ENCODE measurements at places on chromosomes 7 and 10.
A peak's percentile ranks its signal among the peaks of the same experiment; 100 is the strongest.

DNA sequence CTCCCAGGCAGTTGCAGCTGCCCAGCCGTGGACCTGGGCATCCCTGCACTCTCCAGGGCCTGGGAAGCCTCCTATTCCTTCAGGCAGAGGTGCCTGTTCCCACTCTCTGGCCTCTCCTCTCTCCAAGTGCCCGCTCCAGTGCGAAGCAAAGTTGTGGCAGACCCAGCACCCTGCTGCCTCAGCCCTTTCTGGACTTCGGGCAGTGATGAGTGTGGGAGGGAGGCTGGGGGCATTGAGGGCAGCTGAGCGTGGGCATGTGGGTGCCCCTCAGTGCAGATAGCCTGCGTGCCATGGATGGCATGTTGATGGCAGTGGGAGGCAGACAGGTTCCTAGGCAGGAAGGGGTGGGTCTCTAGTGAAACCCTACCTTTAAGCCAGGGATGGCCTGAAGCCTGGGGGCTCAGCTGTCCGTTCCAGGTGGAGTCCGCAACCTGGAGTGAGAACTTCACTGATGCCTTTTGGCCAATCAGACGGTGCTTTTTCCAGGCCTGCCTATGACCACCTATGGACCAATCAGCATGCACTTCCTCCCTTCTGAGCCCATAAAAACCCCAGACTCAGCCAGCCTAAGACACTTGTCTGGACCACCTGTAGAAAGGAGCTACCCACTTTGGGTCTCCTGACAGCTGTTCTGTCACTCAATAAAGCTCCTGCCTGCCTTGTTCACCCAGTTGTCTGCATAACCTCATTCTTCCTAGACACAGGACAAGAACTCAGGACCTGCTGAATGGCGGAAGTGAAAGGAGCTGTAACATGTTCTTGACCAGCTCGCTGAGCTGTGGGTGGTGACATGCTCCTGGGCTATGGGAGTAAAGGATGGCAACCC, 26.1 kb downstream of the SVIL start:
- DNase-seq: no peak

GRCh38 chr7:139820089-139820488, 9.0 kb upstream of the TBXAS1 start:
- DNase-seq: no peak

DNA sequence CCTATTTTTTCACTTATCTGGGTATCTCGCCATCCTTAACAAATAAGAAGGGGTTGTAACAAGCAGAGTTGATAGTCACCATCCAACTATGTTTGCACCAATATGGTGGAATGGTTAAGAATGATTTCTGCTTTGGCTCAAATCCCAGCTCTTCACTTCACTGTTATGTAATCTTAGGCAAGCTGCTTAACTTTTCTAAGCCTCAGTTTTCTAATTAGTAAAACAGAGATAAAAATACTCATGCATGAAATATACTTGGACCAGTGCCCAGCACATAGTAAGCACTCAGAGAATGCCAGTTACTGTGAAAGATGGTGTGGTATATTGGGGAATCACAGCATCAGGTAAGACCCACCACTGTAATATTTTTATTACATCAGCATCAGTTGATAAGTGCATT, 33.6 kb downstream of the ABCB1 start:
- DNase-seq: no peak

DNA sequence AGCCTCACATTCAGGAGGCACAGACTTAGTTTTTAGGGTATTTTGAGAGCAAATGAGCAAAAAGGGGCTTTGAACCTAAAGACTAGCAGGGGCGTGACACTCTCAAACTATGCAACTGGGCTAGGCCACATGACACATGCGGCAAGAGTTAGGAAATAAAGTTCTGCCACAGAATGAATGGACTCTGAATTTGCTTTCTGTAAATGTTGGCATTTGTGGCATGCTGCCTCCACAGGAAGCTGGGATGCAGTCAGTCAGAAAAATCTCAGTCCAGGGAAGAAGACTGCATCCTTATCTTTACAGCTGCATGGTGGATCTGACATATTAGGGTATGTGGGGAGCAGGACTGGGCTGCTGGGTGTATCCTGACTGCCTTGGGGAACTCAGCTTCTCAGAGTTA, 181.0 kb downstream of the COBL start:
- no peak for DNase-seq

DNA sequence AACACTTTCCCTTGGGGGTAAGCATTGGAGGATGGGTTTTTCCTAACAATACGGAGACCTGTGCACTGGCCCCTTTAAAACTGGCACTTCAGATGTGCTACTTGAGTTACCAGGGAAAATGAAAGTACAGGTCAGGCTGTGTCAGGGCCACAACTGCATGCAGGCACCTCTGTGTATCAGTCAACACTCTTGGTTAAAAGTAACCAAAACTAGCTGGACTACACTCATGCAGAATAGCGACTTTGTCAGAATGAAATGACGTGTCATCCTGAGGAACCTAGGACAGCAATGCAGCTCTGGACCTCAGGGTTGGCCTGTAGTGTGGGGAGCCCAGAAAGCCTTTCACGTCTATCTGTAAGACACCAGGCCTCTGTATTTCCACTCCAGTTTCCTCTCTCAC, 33.8 kb upstream of the SMKR1 start:
- no peak for DNase-seq

- no peak for DNase-seq
Measured at GRCh38 chr10:125134916-125135770, 25.2 kb downstream of the CTBP2 start.

DNA sequence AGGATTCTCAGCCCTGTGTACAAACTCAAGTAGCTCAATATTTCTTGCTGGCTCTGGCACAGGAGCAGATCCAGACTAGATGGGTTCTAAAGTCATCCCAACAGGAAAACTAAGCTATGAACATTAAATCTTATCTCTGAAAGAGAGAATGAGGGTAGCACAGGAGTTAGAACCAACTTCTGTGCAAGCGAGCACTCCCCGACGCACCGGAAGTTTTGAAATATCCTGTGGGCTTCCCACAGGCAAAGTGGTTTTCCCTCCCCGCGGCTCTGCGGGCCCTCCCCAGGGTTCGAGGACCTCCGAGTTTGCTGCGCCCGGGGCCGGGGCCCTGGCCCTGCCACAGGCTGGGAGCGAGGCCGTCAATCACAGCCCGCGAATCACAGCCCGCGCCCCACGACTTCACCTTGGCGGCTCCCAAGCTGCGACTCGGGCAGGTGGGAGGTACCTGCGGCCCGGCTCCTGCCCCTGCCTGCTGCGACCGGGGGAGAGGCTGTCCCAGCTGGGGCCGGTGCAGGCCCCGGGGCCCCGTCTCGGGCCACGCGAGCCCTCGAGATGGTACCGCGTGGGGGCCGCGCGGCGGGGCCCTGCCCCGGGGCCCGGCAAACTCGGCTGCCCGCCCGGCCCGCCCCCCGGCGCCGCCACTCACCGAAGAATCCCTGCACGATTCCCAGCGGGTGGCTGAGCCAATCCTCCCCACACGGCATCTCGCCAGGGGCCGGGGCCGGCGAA, 598 bp downstream of the MCMBP start:
- no peak for DNase-seq

GRCh38 chr7:37532636-37533035, 84.0 kb upstream of the ELMO1 start:
- no peak for DNase-seq

- DNase-seq: no peak
Measured at GRCh38 chr10:17808971-17809841, at the start of gene MRC1. TSS of gene MRC1 (plus strand) at chr10:17809348. CDS start at chr10:17809466, 118 bp downstream.

- no peak for DNase-seq
Measured at GRCh38 chr10:13660551-13660920, 73.8 kb downstream of the PRPF18 start.

GRCh38 chr7:108015740-108016139, 12.8 kb upstream of the LAMB1 start:
- no peak for DNase-seq

GRCh38 chr10:5492929-5493576, 6.3 kb downstream of the CALML5 start:
- no peak for DNase-seq

GRCh38 chr7:8365499-8366110, 67.8 kb upstream of the NXPH1 start:
- DNase-seq: peak; percentile 47

GRCh38 chr10:126491476-126491875, 103.2 kb upstream of the ADAM12 start:
- DNase-seq: no peak

- no peak for DNase-seq
Measured at GRCh38 chr10:93413252-93413689, 68.9 kb downstream of the MYOF start.

DNA sequence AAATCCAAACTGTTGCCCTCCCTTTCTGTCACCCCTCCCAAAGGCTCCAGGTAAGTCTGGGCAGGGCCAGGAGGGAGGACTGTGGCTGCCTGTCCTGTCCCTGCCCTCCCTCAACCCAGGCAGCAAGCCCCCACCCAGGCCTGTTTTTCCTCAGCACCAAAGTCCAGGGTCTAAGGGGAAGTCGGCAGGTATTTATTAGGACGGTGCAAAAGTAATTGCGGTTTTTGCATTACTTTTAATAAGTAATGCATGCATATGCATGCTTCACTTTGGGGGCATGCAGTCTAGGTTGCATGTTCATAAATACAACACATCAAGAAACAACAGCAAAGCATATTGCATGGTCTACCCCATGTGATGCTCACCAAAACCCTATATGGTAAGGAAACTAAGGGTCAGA, 15.2 kb upstream of the HABP2 start:
- no peak for DNase-seq

- no peak for DNase-seq
Measured at GRCh38 chr10:72661431-72661830, 30.5 kb upstream of the MCU start.

- no peak for DNase-seq
Measured at GRCh38 chr7:8149222-8149621, 112.7 kb downstream of the ICA1 start.

DNA sequence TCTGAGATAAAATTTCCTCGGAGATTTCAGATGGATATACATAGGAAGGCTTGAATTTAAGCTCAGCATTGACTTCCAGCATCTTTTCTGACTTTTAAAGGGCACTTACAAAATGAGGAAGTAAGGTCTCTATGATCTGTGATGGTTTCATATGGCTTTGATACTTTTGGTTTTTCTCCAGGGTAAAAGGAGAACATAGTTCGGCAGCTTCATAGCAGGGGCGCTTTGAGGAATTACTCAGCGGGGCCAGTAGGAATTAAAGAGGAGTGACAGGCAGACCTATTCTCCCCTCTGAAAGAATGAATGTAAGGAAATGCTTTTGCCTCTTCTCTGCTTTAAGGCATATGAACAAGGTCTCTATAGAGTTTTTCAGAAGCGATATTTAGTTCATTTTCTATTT, 80.0 kb upstream of the PCDH15 start:
- DNase-seq: no peak

GRCh38 chr7:44995555-44996493, 4.2 kb upstream of the CCM2 start:
- no peak for DNase-seq

DNA sequence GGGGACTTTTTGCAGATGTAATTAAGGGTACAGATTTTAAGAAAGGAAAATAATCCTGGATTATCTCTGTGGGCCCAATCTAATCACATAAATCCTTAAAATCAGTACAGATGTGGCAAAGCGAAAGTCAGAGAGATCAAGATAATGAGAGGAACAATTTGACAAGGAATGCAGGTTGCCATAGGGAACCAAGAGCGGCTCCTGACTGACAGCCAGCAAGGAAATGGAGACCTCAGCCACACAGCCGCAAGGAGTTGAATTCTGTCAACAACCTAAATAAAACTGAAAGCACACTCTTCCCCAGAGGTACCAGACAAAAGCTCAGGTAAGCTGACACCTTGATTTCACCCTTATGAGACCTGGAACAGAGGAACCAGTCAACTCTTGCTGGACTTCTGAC, 3.4 kb upstream of the PNPLA8 start:
- DNase-seq: no peak

DNA sequence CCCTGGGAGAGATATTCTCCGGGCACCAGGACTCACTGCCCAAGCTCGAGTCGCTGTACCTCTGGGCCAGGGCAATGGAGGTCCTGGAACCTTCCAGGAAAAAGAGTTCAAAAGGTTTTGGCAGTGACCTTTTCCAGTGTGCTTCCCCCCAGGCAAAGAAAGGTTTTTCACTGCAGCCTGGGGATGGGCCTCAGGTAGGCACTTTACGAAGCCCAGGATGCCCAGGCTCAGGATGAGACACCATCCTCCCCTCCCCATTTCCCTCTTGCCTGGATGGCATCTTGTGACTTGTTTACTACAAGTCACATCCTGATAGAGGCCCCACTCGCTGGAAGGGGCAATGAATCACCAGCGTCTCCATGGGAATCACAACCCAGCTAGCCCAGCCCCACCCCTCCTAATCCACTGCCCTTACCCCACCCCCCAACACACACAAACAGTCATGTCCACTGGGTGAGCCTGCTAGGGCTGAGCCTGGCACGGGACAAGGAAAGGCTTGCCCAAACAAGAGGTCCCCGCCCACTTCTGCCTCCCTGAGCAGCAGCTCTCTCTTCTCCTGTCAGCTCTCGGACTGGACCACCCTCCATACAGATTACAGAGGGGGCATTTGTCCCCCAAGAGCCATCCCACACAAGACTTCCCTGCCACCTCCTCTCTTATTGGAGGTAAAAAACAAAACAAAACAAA, 93.8 kb upstream of the SMNDC1 start:
- no peak for DNase-seq

DNA sequence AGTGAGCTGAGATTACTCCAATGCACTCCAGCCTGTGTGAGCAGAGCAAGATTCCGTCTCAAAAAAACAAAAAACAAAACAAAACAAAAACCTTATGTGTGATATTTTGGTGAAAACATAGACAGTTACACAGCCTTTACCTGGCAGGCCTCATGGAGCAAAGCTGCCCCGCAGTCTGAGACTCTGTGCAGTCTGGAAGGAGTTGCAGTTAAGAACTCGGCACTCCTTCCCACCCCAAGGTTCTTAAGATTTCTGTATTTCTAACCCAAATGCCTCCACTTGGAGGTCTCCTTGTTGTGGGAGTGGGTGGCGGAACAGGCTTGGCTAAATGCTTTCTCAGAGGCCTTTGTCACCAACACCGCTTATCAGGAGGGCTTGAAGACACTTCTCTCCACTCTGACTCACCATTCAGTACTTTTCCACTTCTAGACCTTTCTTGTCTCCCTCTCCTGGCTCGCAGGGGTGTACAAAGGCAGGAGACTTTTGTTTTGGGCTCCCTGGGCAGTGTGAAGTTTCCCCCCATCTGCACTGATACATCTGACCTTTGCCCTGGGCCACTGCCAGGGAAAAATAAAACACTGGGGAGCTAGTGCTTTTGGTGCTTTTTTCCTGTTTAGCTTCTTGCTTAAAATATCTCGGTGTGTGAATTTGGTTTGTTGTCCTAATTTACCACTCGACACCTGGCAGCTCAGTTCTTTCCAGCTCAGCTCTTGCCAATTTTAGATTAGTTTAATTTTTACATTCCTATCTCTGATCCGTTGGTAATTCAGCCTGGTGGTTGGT, 51.3 kb upstream of the MAGI2 start:
- peak; percentile 7 for DNase-seq

- no peak for DNase-seq
Measured at GRCh38 chr10:17712717-17713471, 39.1 kb upstream of the TMEM236 start.

- DNase-seq: no peak
Measured at GRCh38 chr7:40276061-40276460, 141.3 kb downstream of the SUGCT start.

- no peak for DNase-seq
Measured at GRCh38 chr7:2820508-2820934, 23.6 kb downstream of the GNA12 start.
